Smooth muscle cell of the brain vasculature (primary cell): ENCODE measurements at places on chromosomes 13 and 19.

GRCh38 chr13:39020853-39021462 lies 16.9 kb downstream of the PROSER1 start:
- DNase-seq = no peak

- DNase-seq = no peak
Observed at GRCh38 chr13:90201202-90201601, 1146.3 kb upstream of the MIR17HG start.

DNA sequence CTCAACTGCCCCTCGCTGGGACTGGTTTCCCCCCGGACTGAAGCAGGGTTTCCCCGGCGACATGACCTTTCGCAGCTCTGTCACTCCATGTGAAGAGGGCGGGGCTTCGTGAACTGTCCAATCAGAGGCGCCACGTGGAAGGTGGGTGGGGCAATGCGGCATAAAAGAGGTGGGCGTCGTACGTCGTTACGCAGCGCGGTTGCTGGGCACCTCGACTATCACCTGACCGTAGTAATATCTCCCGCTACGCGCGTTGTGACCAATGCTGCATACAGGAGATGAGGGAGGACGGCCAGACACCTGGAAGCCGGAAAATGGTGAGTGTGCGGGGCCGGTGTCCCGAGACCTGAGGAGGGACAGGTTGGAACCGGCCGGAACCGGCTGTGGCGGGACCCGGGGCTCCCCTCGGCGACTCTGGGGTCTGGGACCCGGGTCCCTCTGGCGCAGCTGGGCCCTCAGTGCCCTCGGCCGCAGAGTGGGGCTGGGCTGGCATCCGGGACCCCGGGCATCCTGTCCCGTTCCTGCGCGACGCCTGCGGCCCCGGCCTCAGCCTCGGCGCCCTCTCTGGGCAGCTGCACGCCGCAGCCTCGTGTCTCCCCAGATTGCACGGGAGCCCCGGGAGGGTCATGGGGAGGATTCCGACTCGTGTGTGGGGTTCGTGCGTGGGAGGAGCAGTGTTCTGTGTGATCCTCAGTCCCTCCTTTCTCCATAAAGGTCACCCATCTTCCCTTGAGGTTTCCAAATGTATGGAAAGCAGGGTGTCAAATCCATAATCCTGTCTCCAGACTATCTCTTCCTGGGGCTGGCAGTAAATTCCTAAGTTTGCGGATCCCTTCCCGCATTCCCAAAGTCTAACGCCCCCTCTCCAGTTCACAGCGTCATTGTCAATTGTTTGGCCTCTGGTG lies 32.2 kb downstream of the ZNF136 start:
- no peak for DNase-seq

GRCh38 chr13:81779876-81780275 lies 1439.0 kb upstream of the SPRY2 start:
- no peak for DNase-seq

GRCh38 chr19:55603581-55604292 lies 1.7 kb upstream of the ZNF865 start:
- no peak for DNase-seq

DNA sequence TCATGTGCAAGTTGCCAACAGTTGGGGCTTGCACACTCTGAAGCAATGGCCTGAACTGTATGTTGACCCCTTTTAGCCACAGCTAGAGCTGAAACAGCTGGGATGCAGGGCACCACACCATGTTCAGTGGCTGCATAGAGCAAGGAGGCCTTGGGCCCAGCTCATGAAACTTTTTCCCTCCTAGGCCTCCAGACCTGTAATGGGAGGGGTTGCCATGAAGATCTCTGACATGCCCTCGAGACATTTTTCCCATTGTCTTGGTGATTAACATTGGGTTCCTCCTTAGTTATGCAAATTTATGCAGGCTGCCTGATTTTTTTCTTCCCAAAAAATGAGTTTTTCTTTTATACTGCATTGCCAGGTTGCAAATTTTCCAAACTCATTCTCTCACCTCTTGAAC lies 165.1 kb upstream of the PRR20A start:
- DNase-seq = no peak

DNA sequence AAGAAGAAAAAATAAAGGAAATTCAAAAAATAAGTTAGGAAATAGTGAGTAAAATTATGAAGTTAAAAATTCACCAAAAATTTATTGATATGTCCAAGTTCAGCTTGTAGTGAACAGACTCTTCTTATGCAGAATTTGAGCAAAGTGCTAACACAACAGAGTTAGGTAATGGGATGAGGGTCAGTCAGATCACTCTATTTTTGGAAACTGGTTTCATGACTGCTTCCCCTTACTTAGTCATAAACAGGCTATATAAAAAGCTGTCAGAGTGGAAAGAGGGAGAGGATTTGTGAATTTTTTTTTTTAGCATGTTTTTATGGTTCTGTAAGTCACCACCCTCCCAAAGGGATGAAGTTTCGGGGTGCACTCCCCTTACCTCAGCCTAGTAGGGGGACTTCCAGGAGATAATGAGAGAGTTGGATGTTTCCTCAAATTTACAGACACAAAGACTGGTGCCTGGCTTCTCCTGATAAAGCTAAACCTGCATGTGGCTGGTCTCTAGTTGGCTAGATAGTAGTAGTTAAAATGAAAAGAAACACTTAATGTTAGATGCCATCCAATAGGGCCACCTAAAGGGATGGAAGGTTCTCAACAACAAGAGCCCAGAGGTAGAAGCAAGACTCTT lies 4.5 kb downstream of the CPB2 start:
- no peak for DNase-seq

- no peak for DNase-seq
Observed at GRCh38 chr13:37918751-37919150, 49.2 kb upstream of the TRPC4 start.

- DNase-seq = no peak
Observed at GRCh38 chr13:46531953-46532352, 21.0 kb upstream of the LRCH1 start.
